Neural progenitor cell (in vitro differentiated cells): ENCODE measurements at places on chromosomes 7 and 10.

GRCh38 chr10:44042075-44042770, 342.7 kb downstream of the CXCL12 start:
- DNase-seq, result no peak

GRCh38 chr10:105969884-105970377, 1194.6 kb downstream of the SORCS1 start:
- DNase-seq, result no peak

DNA sequence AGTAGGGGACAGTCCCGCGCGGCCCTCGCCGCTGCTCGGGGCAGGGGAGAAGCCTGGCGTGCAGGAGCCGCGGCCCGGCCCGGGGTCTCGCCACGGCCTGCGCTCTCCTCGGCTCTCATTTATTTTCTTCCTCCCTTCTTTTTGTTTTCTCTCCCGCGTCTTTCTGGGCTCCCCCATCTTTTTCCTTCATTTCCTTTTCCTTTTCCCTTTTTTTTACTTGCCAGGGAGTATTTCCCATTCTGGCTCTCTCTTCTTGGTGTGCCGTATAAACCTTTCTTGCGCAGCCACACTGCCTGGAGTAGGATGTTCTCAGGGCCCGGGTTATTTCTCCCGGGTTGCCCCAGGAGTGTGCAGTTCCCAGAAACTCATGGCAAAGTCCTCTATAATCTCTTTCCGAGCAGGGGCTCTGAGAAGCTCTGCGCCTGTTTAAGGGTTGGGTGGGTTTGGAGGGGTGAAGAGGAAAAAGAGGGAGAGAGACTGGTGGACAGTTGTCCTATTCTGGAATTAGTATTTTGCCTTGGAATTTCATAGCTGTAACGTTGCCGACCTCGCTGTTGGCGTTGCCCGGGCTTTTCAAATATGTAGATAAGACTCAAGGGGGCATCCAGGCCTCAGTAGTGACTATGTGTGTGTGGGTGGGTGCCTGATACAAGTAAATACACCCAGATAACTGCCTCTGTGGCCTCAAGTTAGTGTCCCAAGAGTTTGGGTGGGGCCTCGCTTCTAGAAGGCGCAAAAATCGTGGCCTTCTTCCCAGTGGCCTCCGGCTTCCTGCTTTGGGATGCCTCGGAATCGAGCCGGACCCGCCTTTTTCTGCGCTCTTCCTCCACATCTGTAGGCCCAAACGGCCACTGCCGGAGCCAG, 4.3 kb upstream of the ZNF503 start:
- peak; percentile 41 for DNase-seq

DNA sequence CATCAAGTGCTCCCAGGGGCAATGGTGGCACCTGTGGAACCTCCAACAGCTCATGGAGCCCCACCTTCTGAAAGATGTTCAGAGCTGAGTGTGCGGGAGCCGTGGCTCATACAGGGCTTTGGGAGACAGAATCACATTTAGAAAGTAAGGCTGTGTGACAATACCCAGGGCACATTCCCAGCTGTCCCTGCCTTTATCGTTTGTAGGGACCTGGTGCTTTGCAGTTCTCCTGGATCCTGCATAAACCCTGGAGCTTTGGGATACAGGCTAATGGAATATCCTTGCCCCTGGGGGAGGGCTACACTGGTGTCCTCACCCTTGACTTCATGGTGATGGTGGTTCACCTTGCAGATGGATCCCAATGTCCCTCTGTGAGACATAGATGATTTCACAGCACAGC, 134.8 kb upstream of the LAMB4 start:
- DNase-seq, result no peak

DNA sequence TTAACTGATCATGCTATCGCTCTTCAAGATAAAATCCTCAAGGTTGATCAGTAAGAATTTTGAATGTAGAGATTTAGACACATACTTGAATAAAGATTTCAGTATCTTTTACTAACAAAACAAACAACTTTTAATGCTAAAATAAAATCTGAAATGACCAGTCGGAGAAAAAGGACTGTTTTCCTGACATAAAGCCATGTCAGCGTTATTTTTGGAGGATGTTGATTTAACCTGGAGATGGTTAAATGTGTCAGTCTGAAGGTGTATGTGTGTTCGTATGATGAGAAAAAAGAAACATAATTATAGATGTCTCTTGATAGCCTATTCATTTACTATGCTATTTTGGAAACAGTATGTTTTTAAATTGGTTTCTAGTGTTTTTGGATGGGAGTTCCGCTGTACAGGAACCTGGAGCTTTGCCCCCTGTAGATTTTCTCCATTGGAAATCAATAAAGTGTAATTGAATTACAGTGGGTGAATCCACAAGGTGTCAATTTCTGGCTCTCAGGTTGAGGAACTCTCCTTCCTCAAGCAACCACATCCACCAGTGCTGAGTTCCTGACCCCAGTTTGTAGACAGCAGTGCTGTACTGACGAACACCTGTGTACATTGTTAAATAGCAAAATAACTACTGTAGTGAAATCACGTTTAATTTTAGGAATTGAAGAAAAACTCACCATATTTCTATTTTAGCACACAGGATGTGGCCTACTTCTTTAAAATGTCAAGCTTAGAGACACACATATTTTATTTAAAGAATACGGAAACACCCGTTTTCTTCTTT, 670.1 kb downstream of the MAGI2 start:
- DNase-seq, result no peak

DNA sequence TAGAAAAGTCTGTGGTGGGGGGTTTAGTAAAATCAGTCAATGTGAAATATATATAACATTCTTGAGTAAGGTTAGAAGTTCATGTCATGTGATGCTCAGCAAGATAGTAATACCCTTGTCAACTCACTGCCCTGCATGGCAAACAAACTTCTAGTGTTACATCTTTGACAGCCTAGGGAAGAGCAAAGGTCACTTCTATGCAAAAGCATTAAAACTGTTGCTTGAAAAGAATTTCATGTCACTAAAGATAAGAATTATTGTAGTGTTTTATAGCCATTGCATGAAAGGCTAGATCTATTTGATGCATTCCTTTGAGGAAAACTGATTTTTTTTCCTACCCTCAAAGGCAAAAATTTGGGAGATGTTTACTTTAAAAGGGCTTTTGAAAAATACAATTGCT, 176.0 kb downstream of the SKAP2 start:
- no peak for DNase-seq

DNA sequence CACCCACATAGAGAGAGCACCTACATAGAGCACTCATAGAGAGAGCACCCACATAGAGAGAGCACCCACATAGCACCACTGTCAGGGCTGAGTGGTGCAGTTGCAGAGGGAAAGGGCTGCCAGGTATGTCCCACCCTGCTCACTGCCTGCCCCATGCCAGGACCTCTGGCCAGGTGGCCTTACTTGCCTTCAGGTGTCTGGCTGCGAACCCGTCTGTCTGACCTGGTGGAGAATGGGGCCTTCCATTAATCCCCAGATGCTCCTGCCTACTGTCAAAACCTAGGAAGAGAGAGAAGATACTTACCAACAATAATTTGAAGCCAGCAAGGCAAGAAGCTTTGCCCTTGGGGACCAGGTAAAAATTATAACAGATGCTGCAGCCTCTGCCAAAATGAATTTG, 51.1 kb downstream of the INSIG1 start:
- no peak for DNase-seq

DNA sequence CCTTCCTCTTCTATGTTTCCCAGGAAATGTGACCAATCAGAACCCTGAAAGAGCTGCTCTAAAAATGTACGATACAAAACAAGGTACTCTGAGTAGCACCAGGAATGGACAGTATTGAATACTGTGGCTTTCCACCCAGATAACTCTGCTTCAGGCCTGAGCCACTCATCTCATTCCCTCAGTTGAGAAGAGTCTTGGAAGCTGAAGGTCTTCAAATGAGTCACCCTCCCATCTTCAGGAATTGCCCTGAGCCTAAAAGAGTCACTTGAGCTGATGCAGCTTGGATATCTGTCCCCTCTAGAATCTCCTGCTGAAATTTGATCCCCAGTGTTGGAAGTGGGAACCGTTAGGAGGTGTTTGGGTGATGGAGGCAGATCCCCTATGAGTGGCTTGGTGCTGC, 210.4 kb downstream of the DGKI start:
- no peak for DNase-seq

GRCh38 chr10:64977915-64978314, 1456.7 kb downstream of the REEP3 start:
- no peak for DNase-seq

GRCh38 chr7:138029126-138029525, 27.2 kb upstream of the CREB3L2 start:
- no peak for DNase-seq

DNA sequence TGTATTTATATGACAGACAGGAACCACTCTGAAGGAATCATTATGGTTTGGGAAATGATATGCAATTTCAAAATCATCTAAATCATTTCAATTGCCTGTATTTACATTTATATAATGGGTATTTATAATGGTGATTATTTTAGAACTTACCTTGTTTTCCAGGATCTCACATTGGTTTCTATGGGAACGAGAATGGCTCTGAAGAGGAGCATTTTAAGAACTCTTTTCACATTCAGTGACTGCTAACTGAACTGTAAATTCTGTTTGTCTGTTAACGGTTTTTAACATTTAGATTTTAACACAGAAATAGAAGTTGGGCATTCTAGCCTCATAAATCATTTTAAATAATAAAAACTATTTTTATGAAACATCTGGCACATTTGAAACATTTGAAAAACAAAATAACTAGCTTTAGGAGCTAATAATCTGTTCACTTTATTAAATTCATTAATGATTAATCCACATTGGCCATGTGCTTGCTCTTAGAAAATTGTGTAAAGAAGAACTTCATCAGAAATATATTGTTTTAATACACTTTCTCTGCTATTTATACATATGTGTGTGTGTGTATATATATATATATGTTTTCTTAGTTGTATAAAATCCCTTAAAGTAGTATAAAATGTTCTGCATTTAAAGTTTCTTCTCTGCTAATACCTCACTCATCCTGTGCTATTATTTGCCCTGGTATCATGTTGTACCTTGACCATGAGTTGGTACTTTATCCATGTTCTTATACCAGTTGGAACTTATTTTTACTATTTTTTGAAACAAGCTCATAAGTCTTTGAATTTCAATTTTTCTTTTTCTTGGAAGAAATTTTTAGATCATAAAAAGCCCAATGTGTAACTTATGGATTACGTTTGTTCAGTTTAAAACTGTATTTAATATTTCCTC, 8.7 kb upstream of the SEM1 start:
- DNase-seq, result no peak

DNA sequence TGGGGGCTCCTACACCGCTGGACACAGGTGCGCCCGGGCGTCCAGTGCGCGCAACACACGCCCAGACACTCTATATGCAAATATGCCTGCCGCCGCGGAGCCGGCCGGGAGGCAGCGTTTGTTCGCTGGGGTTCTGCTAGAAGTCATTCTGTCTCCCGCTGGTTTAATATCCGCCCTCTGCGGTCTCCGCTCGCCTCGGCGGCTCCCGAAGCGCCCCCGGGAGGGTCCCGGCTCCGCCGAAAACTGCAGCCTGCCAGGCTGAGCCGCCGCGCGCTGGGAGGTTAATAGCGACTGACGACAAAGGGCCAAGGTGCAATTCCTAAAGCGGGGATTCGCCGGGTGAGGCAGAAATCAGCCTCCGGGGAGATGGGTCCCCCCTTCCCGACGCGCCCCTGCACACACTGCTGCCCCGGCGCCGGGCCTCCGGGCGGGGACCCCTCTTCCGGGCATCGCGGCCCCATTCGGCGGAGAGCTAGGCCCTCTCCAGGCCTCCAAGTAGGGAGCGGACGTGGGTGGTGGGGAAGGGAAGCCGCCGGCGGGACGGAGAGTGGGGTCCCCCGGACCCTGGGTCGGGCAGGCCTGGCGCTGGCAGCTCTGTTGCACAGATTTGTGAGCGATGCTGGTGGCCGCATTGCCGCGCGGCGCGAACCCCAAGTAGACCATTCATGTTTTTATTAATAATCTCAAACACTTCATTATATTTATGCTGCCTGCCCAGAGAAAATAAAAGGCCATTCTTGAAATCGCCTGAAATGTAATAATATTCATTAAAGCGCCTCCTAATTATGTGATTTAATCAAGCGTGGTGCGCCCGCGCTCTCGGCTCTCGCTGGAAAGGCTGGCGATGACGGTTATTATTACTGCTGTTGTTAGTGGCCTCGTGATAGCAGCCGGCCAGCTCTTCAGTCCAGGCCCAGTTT, 9.1 kb downstream of the EN2 start:
- DNase-seq, result peak; percentile 94

DNA sequence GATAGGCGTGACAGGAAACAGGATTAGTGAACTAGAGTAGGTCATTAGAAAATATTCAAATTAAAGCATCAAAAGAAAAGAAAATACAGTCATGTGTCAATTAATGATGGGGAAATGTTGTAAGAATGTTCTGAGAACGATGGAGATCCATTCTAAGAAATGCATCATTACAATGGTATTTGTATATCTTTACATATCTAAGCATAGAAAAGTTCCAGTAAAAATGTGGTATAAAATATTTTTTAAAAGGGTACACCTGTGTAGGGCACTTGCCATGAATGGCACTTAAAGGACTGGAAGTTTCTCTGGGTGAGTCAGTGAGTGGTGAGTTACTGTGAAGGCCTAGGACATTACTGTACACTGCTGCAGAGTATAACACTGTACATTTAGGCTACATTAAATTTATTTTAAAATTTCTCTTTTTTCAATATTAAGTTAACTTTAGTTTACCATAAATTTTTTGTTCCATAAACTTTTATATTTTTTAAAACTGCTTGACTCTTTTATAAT, 282.5 kb downstream of the BMPER start:
- no peak for DNase-seq

- DNase-seq, result peak; percentile 22
Observed at GRCh38 chr7:26627891-26628341, 236.5 kb downstream of the SKAP2 start.

DNA sequence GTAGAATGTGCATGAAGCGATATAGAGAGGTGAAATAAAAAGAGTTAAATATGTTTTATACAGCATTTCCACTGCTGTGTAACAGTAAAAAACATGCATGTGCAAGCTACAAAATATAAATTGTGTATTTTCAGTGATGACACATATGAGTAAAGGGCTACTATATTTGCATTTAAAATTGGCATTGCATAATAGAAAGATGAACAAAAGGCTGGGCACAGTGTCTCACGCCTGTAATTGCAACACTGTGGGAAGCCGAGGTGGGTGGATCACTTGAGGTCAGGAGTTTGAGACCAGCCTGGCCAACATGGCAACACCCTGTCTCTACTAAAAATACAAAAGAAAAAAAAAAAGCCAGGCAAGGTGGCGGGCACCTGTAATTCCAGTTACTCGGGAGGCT, 79.8 kb upstream of the CCDC71L start:
- DNase-seq, result no peak
